Osteoblast (primary cell): ENCODE measurements at places on chromosomes 3 and 15. TPM values are rescaled to one million over a fixed set of nuclear protein-coding genes. Genes with fewer than 3 reads are reported as not detected.

- peak; percentile 94 for DNase-seq
These were observed 33.3 kb upstream of the FLNB start for GRCh38 chr3:57974796-57975388.

DNA sequence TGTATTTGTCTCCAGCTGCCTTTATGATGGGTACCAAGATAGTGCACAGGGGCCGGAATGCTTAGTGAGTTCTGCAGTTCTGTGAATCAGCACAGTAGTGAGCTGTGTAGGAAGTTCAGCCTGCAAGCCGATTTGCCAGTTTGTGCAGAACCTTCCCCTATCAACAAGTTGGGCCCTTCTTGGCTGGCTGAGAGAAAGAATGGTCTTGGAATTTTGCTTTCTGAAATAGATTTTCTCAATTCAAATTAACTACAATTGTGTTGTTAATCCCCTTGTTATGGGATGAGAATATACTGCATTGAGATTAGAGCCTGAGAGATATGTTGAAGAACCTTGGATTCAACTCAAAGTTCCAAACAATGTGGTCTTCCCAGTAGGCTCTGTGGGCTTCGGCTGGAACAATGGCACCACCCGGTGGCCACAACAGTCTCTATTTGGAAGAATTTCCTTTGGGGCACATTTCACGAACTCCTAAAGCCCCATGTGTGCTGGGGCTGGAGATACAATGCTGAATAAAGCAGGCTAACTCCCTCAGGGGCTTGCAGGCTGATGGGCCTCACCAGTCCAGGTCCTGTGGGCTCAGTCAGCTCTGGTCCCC, 59.1 kb downstream of the TRIM42 start:
- DNase-seq, result peak; percentile 84

C3orf22 gene
- not detected in 2 replicates for total RNA-seq

GRCh38 chr3:185439745-185440466, 58.9 kb downstream of the TMEM41A start:
- DNase-seq, result no peak

DNA sequence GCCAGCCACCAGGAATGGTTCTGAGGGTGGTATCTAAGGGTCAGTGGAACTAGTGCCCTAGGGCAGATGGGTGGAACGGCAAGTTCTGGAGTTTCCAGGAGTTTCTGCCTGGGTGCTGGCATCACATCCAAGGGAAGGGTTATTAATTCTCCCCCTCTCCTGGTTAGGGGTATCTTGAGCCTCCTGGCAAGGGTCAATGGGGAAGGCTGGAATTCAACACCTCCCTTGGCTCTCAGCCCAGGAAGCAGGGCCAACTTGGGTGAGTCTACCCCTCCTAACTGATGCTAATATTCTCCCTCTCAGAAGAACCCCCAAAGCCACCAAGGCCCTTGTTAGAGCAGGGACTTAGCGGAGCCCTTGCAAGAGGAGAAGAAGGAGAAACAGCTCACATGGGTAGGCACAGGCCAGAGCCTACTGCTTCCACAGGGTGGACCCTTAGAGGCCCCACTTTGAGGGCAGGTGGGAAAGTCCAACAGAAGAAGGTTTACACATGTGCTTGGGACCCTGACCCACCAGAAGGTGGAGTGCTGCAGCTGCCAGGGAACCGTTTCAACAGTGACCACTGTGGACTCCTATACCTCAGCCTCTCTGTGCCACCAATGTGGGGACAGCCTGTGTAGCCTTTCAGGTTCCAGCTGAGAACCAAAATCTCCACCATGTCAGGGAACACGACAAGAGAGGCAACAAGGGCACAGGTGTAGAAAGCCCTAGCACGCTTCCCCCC, 3.3 kb downstream of the TMEM115 start:
- DNase-seq, result no peak

DNA sequence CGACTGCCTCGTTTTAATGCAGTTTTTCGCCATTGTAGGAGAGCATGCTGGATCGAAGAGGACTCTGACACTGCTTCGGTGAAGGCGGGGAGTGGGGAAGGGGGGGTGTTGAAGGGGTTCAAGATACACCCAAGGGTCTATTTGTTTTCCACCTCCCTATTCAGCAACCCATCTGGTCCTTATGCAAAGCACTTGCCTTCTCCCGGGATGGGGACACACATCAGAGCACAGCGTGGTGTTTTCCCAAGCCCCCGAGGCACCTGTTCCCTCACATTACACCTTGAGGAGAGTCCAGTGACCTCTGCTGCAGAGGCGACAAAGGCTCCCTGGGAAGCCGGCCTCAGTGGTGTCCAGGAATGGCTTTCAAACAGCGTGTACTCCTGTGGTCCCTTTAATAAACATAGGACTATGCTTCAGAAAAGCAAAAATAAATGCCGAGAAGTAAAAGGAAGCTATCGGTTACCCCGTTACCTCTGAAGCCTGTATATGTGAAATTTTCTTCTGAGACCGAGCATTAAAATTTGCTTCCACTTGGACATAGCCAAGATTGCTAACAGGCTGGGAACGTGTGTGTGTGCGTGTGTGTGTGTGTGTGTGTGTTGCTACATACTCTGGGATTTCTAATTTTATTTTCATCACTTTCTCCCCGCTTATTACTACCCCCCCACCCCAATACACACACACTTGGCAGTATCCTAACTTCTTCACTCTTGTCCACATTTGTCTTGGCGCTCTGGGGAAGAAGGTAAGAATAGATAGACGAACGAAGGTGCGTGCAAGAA, 53.2 kb downstream of the CCDC54 start:
- peak; percentile 73 for DNase-seq

DNA sequence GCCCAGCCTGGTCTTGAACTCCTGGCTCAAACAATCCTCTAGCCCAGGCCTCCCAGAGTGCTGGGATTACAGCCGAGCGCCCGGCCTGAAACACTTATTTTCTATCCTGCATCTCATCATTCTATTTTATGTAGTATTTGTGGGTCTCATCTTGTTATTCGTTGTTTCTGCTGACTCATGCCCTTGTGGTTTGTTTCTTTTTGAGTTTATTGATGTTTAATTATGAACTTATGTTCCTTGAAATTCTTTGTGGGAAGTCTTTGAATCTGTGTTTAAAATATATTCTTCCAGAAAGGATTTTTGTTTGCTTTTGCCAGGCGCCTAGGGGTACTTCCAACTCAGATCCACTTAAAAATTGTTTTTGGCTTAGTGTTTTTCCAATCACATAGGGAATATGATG, 78.3 kb upstream of the C15orf39 start:
- DNase-seq, result peak; percentile 95

DNA sequence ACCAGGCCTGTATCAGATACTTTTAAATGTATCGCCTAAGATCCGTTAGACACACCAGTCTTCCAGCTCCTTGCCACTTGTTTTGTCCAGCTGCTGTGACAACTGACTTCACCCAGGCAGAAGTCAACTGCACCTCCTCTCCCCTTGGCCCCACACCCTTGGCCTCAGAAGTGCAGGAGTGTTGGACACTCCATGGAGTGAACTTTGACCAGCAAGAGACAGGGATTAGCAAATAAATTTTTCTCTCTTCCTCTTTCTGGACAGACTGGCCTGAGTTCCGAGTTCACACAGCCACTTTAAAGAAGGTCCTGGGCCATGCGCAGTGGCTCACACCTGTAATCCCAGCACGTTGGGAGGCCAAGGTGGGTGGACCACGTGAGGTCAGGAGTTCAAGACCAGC, 2.9 kb upstream of the CLN6 start:
- DNase-seq, result no peak

RASGRP1 gene
- total RNA-seq, result 0.36 and 0.59 TPM in 2 replicates

DNA sequence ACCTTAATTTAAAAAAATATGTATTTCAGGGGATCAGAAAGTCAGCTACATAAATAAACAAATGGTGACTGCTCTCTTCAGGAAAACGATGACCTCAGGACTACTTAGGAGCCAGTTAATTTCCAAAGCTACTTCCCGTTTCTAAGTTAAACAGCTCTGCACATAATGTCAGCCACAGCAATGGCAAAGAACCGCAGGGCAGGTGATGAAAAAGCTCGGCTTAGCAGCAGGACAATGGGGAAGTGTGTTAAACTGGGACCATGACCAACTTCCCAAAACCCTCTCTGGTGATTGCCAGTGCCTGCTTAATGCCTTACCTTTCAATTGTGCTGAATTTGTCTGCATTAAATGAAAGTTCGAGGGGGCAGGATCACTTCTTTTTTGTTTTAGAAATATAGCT, 258.9 kb downstream of the FHIT start:
- no peak for DNase-seq

GRCh38 chr15:64645995-64646394, 129.4 kb downstream of the RBPMS2 start:
- DNase-seq, result no peak

DNA sequence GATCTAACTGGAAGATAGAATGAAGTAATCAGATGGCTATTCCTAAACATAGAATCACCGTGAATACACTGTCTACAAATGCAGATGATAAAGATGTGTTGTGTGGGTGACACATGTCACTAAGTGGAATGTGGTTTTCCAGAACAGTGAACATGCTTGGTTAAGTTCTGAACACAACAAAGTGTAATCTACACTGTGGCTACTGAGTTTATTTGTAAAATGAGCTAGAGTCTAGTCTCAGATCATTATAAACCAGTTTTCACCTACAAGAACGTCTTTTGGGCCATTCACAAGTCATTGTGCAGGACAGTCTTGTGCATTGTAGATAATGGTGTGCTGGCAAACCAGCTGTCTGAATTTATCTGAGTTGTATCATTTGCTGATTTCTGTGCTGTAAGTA, 35.3 kb downstream of the OXNAD1 start:
- no peak for DNase-seq

DNA sequence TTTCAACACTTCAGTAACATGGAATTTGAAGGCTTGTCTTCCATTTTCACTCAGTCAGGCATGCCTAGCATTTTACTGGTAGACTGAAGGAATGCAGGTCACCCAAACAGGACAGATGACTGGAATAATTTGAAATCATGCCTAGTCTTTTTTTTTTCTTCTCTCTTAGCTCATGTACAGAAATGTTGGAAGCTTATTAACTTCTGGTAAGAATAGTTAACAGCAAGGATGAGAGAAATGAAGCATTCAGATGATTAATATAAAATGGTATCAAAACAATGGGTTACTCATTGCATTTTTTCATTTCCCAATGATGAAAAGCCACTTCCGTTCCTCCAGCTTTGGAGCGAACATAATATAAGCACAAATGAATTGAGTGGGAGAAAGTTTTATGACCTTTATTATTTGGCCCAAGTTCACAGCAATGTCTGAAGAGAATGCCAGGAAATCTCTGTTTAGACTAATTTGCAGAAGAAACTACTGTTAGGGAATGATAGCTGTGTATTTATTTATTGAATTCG, 431.6 kb upstream of the RASGRP1 start:
- DNase-seq, result peak; percentile 52

DNA sequence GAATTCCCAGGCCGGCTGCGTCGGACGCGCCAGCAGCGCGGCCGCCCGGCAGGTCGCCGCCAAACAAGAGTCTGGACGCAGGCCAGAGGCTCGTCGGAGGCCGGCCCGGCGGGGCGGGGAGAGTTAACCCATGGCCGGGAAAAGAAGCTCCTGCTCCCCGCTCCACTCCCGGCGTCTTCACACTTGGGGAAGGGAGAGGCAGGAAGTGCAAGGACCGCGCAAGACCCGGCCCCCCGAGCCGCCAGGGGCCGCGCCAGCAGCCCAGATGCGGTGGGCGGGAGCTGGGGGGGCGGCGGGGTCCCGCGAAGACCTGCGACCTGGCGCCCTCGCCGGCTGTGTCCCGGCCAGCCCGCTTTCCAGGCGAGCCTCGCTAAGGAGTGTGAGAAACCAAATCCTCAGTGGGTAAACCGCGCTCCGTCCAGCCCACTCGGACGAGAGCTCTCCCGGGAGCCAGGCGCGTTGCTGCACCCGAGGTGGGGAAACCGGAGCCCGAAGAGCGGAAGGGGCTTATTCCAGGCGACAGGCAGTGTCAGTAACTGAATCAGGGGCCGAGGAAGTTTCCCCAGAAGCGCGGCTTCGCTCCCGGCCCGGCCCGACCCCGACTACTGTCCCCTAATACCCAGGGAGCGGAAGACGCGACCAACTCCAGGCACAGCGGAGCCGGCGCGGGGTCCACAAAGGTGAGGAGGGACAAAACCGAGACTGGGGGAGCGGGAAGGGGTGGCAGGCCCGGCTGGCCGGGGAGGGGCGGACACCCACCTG, 721 bp downstream of the ADAMTS7 start:
- peak; percentile 98 for DNase-seq

CSTA gene
- total RNA-seq, result 18.1 and 18.3 TPM in 2 replicates

- no peak for DNase-seq
These were observed 107.9 kb downstream of the RPL22L1 start for GRCh38 chr3:170762064-170762463.

BOC gene
- 22.8 and 29.2 TPM in 2 replicates for total RNA-seq

- DNase-seq, result no peak
These were observed 95.7 kb downstream of the CD47 start for GRCh38 chr3:107994956-107995715.

RBP2 gene
- total RNA-seq, result not detected in 2 replicates

GRCh38 chr3:139120086-139121056, 75.7 kb upstream of the PRR23C start:
- DNase-seq, result peak; percentile 86
